ENCODE measurements at places on chromosomes 7 and 10.

DNA sequence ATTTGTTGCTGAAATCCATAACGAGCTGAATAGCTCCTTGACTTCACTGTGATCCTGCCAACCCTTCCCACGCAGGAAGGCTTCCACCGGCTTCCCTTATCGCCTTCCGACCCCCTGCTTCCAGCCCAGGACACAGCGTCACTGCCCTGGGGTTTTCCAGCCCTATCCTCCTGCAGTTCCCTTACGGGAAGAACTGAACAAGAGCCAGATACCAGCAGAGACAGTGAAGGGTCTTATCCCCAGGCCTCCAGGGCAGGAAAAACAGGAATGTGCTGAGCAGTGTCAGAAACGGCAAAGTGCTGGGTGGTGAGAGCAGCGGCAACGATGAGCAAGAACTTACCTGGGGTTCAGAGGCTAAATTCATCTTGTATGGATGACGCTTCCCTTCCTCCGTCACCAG lies 22.4 kb downstream of the PDLIM1 start:
- DNase-seq = no peak

GRCh38 chr7:130276796-130277762 lies 10.4 kb downstream of the CPA2 start:
- DNase-seq = no peak

GRCh38 chr7:4700577-4701235 lies 18.6 kb downstream of the FOXK1 start:
- DNase-seq = no peak

GRCh38 chr7:151806952-151807775 lies 69.8 kb downstream of the PRKAG2 start:
- no peak for DNase-seq
